ENCODE measurements at places on chromosomes 16 and 17. TPM values are rescaled to one million over a fixed set of nuclear protein-coding genes. Genes with fewer than 3 reads are reported as not detected.

- no peak for DNase-seq
Measured at GRCh38 chr16:59887856-59888255, 1153.7 kb upstream of the GOT2 start.

- no peak for DNase-seq
Measured at GRCh38 chr17:15507001-15507400, 39.6 kb upstream of the CDRT4 start.

- DNase-seq: no peak
Measured at GRCh38 chr16:11744075-11744470, 1.4 kb upstream of the TXNDC11 start.

- no peak for DNase-seq
Measured at GRCh38 chr16:50580180-50580798, 32.1 kb downstream of the NKD1 start.

DNA sequence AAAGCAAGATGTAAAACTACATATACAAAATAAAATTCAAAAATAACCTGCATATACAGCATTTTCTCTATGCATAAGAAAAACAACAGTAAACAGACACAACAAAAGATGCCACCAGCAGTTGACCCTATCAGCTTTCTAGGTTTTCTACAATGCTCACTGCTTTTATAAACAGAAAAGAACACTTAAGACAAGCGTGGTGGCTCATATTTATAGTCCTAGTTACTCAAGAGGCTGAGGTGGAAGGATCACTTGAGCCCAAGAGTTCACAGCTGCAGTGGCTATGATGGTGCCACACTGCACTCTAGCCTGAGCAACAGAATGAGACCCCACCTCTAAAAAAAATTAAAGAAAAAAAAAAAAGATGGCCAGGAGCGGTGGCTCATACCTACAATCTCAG is 46.5 kb upstream of the ATP2A3 start:
- DNase-seq: no peak

Gene SLFN14
- total RNA-seq: not detected

Gene TRPV2
- total RNA-seq: 23.7 TPM
